ENCODE measurements at places on chromosomes 1 and 21.
A peak's percentile ranks its signal among the peaks of the same experiment; 100 is the strongest.

- DNase-seq = no peak
Observed at GRCh38 chr1:192268468-192269052, 48.2 kb upstream of the RGS21 start.

DNA sequence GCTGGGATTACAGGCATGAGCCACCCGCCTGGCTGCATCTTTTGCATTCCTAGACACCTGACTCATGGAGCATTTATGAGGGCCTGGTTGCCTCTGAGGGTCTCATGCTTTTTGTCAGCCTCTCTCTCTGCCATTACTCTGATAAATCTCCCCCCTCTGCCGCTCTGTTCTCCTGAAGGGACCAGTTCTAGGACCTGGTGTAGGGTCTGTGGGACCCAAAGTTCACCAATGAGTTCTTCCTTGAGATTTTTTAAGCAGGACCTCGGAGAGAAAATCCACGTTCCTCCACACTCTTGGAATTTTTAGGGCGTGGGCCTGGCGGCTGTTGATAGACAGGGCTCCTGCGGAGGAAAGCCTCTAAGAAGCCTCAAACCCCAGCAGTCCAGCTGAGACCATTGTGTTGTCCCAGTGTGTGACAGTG lies 91.9 kb upstream of the ERRFI1 start:
- DNase-seq = no peak

GRCh38 chr1:205172729-205173366 lies 38.7 kb downstream of the DSTYK start:
- peak; percentile 89 for DNase-seq

- no peak for DNase-seq
Observed at GRCh38 chr1:92466683-92467352, 19.9 kb downstream of the GFI1 start.

DNA sequence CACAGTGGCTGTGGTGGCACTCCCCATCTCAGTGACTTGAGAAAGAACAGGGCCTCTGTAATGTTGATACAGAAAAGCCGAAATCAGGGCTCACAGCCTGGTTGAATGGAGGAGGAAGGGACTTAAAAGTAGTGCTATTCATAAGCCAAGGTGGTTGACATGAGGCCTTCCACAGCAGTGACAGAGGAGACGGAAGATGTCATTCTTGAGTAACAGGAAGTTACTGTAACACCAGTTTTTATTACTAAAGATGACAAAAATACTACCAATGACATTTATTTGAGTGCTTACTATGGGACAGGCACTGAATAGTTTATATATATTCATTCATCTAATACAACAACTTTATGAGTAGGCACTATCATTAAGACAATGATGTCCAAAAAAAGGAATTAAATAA lies 52.8 kb upstream of the GNG12 start:
- no peak for DNase-seq

- DNase-seq = no peak
Observed at GRCh38 chr1:27626031-27626935, 8.7 kb downstream of the FGR start.

- DNase-seq = no peak
Observed at GRCh38 chr1:992362-992761, 7.5 kb downstream of the HES4 start.

- no peak for DNase-seq
Observed at GRCh38 chr1:224212618-224213061, 29.6 kb downstream of the DEGS1 start.

- no peak for DNase-seq
Observed at GRCh38 chr1:228043281-228043848, 36.6 kb downstream of the WNT3A start.

- no peak for DNase-seq
Observed at GRCh38 chr1:6350416-6351088, 43.0 kb downstream of the ACOT7 start.

- DNase-seq = no peak
Observed at GRCh38 chr1:88655685-88656299, 28.3 kb upstream of the PKN2 start.

DNA sequence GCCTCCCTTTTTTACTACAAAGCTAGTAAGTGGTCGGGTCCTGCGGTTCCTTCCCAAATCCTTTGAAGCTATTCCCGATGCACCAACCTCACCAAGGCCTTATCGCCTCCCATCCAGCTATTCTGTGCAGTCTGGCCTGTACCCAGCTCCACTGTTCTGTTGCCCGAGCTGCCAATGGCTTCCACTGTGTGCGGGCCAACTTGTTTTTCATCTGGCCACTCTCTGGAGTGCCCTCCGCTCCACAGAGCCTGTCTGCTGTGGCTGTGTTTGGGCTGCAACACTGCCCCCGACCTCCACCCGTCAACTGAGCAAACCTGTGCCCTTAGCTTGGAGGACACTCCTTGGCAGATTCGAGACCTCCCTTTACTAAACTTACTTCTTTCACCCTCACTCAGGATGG lies 125.0 kb downstream of the KIAA0319L start:
- DNase-seq = no peak

DNA sequence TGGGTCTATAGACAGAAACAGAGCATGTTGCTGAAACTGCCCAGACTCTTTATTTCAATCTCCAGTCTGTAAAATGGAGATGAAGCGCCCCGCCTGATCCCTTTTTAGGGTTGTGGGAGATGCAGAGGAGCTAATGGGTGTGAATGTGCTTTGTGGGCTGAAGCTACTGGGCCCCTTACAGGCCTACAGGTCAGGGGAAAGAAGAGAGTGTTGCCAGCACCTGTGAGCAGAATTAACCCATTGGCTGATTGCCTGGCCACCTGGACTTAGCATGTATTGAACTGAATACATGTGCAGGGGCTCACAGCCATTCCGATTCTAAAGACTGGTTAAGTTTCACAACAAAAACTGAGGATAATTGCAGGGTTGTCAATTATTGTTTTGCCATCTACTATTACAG lies 13.9 kb upstream of the ATF3 start:
- no peak for DNase-seq

- DNase-seq = no peak
Observed at GRCh38 chr1:14983277-14983676, 170.3 kb upstream of the TMEM51 start.

DNA sequence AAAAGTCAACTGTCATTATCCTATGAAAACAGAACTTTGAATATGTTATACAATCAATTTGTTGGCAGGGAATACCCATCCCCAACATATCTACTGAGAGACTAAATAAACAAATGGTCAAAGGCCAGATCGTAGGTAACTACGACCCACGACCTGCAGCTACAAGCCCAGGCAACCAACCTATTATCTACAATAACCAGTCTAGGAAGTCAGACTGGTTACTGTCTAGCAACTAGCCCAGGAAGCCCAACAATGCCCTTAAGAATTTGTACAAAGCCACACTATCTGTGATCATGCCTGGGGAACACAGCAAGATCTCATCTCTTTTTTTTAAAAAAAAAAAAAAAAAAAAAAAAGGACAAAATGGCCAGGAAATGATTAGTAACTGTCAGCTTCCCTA lies 58.7 kb downstream of the SMYD3 start:
- no peak for DNase-seq

- no peak for DNase-seq
Observed at GRCh38 chr21:39441502-39442475, 3.8 kb downstream of the LCA5L start.

DNA sequence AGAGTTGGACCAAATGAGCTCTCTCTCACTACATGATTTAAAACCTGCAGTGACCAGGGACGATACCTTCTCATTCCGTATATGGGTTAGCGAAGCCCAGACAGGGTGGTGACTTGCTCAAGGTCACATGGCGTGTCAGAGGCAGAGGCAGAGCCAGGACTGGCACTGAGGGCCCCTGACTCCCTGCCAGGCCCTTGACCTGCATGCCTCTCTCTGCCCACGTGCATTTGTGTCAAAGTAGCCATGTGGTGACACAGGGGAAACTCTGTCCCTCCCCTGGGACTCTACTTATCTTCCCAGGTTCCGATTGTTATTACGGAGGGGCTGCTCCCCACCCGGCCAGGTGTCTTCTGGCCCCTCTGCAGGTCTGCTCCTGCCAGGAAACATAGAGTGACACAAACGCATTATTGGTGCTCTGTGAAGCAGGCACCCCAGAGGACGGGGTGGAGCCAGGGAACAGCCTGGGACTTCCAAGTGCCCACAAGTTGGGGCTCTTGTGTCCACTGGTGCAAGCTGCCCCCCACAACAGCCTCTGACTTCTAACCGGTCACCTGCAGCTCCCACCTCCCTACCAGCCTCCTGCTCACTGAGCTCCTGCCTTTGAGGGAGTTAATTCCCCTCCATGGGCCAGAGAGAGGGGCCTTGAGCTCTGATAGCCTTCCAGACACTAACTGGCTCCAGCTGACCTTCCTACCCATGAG lies 7.3 kb upstream of the TINAGL1 start:
- no peak for DNase-seq

DNA sequence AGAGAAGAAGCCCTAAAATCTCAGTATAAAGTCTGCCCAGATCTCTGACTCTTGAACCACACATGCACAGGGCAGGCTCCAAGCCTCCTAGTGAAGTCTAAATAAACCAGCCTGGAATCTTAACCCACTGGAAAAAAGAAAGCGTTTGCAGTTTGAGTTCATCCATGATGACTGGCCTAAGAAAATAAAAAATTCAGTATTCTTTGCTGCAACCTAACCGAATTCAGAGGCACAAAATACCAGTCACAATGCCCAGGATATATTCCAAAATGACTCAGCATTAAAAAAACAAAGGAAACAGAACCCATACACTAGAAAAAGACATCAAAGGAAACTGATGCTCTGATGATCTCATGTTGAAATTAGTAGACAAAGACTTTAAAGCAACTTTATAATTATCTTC lies 269.2 kb downstream of the SDCCAG8 start:
- peak; percentile 38 for DNase-seq

DNA sequence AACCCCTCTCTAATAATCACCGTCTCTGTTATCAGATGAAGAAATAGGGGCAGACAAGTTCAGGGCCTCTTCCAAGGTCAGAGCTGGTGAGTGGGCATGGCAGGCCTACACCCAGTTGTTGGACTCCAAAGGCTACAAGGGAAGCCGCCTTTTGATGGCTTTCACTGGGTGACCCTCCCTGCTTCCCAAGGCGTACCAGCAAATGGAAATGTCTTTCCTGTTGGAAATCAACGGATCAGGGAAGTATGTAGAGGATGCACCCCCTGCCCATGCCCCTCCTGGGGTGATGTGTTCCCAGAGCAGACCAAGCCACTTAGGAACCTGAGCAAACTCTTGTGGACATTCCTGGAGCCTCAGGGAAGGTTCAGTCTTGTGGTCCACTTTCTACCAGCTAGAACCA lies 47.4 kb downstream of the LGR6 start:
- no peak for DNase-seq

All from AG04450 (cell line).